ENCODE measurements at places on chromosomes 13 and 19.
A peak's percentile ranks its signal among the peaks of the same experiment; 100 is the strongest.

- no peak for DNase-seq
Observed at GRCh38 chr19:17565611-17566010, 10.2 kb downstream of the COLGALT1 start.

- DNase-seq: no peak
Observed at GRCh38 chr19:21092109-21092508, 10.1 kb downstream of the ZNF714 start.

GRCh38 chr13:44385847-44386246 is 12.2 kb downstream of the SERP2 start:
- DNase-seq: no peak

DNA sequence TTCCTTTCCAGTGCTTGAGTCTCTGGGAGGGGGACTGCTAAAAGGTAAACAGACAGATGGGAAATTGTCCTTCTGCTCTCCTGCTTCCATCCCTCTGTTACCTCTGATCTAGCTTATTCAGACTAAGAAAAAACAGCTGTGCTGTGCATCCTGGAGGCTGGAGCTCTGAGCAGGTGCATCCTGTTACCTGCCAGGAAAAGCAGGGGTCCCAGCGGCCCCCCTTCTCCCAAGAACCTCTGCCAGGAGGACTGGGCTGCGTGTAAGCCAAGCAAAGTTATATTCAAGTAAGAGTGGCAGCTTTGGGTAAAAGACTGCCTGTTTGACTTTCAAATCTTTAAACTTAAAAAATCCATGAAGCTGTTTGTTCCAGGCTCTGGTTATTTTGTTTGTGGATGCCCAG is 75.1 kb downstream of the C13orf42 start:
- DNase-seq: peak; percentile 29

- DNase-seq: no peak
Observed at GRCh38 chr13:30870049-30870884, 35.8 kb upstream of the MEDAG start.

DNA sequence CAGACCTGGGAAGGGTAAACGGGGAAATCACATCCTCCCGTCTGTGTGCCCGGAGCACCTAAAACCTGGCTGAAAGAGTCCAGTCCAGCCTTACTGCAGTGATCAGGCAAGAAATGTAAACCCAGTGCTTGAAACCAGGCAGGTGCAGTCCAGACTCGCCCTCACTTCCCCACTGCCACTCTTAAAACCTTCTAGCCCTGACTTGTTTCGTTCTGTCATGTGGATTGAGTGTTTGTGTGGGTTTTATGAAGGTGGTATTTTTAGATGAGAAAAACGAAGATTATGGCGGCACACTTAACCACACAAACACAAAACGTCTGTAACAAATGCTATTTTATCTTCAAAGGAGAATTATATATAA is 839 bp upstream of the CKAP2 start:
- peak; percentile 19 for DNase-seq

DNA sequence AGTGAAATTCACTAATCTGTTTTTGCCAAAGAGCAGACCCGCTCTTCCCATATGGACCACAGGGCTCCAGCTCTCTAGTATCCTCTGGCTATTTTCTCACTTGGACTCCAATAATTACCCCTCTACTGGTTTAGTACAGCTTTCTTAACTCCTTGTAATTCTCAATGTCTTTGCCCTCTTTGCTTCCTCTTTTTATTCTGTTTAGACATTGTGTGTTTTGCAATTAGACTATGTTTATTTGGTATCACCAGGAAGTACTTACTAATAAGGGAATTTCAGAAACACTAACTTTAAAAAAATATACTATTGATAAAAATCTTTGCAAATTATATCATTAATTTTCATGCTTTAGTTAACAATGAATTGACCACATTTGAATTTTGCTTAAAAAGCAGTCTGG is 111.6 kb upstream of the OBI1 start:
- no peak for DNase-seq

- no peak for DNase-seq
Observed at GRCh38 chr13:49453465-49453864, 9.4 kb downstream of the SETDB2 start.

DNA sequence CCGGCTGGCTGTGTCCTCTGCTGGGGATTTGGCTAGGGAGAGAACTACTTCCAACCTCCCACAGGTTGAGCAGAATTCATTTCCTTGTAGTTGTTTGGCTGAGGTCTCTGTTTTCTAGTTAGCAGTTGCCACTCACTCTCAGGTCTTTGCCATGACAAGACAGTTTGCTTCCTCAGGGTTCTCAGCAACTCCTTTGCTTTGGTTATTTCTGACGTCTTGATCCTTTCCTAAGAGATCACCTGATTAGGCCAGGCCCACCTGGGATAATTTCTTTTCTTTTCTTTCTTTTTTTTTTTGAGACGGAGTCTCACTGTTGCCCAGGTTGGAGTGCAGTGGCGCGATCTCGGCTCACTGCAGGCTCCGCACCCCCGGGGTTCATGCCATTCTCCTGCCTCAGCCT is 9.4 kb upstream of the CACNG8 start:
- no peak for DNase-seq

DNA sequence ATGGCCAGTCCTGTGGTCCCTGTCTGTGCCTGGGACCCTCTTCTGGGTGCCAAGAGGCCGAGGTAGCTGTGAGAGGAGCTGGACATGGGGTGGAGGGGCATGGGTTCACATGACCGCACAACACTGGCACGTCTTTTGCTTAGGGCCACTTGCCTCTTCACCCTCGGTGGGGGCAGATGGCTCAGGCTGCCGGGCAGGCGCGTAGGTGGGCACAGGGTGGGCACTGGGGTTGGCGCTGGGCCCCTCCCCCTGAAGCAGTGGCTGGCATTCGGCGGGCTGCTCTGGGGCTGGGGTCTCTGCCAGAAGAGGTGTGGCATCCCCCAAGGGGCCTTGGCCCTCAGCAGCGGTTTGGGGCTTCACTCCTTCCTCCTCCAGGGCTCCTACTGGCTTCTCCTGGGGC is 8.4 kb downstream of the PALM3 start:
- DNase-seq: no peak

DNA sequence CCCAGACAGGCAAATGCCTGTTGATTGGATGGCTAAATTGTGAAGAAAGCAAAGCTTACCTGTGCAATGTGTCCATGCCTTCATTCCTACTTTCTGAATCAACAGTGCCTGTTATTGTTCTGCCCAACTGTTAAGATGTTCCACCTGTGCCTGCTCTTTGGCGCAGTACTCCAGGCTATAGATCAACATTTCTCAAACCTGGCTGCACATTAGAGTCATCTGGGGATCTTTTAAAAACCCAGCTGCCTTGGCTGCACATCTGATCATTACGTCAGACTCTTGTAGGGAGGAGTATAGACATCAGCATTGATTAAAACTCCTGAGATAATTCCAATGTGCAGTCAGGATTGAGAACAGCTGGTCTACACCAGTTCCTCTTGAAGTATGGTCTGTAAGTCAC is 16.2 kb upstream of the CPB2 start:
- DNase-seq: no peak

GRCh38 chr19:41746593-41747227 is 8.6 kb upstream of the CEACAM6 start:
- DNase-seq: peak; percentile 59

- DNase-seq: no peak
Observed at GRCh38 chr13:24931450-24932251, 164.3 kb upstream of the PABPC3 start.

GRCh38 chr19:12936582-12936981 is 1.8 kb upstream of the CALR start:
- DNase-seq: no peak

DNA sequence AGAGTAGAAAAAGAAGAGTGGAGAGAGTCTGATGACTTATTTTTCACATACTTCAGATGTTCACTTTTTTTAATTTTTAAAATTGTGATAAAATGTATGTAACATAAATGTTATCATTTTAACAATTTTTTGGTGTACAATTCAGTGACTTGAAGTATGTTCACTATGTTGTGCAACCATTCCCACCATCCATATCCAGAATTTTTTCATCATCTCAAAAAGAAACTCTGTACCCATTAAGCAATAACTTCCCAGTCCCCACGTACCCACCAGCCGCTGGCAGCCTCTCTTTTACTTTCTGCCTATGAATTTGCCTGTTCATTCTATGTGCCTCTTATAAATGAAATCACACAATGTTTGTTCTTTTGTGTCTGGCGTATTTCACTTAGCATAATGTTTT is 43.3 kb downstream of the SKA3 start:
- no peak for DNase-seq

DNA sequence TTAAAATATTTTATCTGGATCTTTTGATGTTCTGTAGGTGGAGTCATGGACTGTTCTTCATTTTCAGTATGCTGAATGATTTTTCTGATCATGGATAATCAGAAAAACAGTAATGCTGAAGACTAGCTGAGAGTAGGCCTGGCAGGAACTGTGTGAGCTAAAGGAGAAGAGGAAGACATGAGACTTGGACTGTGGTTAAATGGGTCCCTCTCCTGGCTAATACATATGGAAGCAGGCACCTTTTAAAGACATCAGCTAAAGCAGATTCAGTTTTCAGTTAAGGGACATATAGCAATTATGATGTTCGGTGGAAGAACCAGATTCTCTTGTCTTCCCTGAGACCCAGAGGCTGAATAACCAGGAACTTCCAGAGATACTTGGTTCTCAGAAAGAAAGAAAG is 169.4 kb downstream of the OLFM4 start:
- DNase-seq: peak; percentile 5

GRCh38 chr19:19110410-19111135 is 27.7 kb downstream of the TMEM161A start:
- no peak for DNase-seq

DNA sequence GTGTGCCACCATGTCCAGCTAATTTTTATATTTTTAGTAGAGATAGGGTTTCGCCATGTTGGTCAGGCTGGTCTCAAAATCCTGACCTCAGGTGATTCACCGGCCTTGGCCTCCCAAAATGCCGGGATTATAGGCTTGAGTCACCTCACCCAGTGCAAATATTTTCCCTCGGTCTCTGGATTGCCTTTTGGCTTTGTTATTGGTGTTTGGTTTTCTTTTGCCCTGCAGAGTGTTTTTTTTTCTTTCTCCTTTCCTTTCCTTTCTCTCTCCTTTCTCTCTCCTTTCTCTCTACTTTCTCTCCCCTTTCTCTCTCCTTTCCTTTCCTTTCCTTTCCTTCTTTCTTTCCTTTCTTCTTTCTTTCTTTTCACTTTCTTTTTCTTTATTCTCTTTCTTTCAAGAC is 33.2 kb downstream of the KDM4B start:
- no peak for DNase-seq

- DNase-seq: no peak
Observed at GRCh38 chr19:4279530-4280422, 710 bp downstream of the SHD start.

- DNase-seq: no peak
Observed at GRCh38 chr13:114157869-114158495, 21.1 kb upstream of the CFAP97D2 start.

DNA sequence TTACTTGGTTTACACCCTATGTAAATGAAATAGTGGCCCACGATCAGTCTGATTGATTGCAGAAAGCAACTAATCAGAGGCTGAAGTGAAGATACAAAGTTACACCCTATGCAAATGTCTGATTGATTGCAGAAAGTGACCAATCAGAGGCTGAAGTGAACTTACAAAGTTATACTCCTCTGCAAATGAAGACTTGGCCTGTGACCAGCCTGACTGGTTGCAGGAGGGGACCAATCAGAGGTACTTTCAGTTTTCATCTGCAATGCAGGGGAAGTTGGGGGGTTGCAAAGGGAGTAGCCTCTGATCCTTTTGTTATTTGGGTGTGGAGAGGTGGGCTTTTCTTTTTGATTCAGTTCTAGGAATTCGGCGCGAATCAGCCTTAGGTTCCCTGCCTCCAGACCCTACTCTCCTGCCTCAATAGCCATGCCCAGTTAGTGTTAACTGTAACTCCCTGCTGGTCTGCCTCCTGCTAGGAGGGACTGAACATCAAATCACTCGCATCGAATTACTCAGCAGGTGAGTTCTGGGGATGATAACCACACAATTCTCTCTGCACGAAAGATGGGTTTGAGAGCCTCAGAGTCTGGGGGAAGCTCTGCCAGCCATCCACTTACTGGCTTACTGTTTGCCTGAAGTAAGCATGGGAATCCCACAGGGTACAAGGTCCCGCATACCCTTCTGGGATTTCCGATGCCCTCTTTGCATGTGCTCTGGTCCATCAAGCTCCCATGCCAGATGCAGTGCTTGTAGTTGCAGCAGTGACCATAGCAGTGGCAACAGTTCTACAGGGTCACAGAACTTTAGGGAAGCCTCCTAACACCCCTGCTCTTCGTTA is 7.5 kb downstream of the ARL11 start:
- DNase-seq: peak; percentile 26

DNA sequence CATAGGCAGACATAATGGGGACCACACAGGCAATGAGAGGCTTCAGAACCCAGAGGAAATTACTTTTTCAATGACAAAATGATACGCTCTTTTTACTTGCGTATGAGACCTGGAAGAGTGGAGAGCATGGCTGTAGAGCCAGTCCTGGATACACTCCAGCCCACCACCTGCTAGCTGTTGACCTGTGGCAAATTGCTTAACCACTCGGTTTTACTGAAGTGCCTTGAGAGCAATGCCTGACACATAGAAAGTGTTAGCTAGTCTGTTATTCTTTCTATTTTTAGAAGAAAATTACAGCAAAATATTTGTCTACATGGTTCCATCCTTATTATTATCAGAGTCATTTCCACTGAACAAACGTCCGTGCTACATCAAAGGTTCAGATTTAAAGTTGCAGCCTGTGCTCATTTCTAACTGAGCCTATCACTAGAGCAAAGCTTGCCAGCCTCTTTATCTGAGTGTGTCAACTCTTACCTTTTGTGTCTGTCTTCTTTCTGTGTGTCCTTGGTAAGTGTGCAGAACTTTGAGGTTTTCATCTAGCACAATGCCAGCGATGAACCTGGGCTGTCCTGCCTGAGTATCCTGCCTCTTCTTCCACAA is 9.6 kb upstream of the GPR183 start:
- peak; percentile 44 for DNase-seq

- no peak for DNase-seq
Observed at GRCh38 chr13:23876265-23876664, 12.9 kb downstream of the MIPEP start.

GRCh38 chr19:41352609-41353465 is 885 bp downstream of the TGFB1 start:
- DNase-seq: peak; percentile 18

DNA sequence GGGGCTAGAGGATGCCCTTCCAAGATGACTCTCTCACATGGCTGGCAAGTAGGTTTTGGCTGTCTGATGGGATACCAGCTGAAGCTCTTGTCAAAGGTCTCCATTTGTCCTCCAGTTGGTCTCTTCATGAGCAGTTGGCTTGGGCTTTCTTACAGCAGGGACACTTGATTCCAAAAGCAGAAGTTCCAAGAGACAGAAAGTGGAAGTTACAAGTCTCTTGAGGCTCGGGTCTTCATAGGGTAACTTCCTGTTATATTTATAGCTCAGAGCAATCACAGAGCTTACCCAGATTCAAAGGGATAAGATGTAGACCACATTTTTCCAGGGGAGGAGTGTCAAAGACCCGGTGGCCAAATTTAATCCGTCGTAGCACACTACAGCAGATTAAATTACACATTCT is 440.0 kb downstream of the RFC3 start:
- no peak for DNase-seq

All from NCI-H345 (cell line).